Astrocyte of the spinal cord (primary cell): ENCODE measurements at places on chromosomes 4 and X.

DNA sequence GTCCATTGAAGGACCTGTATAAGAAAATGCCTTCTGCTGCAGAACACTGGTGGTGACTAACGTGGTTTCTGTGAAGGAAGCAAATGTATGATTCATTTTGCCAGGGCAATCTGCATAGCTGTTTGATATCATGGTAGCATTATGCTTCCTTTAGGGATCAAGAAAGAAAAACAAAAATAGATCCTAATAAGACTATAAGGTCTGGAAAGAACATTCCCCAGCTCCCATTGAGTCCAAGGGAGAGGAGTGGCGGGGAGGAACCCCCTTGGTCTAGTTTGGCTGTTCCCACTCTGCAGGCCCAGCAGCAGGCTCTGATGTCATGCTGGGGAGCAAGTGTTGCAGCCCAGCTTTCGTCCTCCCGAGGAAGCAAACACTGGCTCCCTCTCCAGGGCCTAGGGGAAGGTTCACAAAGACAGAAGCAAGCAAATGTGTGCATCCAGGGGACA is 154.5 kb upstream of the GALNT7 start:
- peak; percentile 89 for DNase-seq

DNA sequence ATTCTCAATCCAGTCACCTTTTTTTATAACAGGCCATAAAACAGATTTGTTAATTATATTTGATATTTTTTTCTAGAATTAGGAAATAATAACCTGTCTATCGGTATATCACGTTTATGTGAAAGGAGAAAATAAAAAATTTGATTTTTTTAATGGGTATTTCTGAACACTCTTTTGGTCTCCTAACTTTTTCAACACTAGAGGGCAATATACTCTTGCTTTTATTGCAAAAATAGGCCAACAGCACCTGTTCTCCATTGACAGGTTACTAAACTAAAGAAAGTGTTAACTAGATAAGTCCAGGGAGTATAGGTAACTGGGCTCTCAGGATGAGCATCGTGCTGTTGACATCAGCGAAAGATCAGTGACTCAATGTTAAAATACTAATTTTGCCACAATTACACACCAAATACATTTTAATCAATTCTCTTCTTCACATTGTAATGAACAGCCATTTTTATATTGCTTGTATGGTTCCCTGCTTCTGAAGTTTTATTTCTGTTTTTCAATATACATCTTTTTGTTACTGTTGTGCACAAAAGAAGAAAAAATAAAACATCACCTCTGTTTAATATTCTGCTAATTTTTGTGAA is 22.8 kb downstream of the NDST4 start:
- peak; percentile 22 for DNase-seq

DNA sequence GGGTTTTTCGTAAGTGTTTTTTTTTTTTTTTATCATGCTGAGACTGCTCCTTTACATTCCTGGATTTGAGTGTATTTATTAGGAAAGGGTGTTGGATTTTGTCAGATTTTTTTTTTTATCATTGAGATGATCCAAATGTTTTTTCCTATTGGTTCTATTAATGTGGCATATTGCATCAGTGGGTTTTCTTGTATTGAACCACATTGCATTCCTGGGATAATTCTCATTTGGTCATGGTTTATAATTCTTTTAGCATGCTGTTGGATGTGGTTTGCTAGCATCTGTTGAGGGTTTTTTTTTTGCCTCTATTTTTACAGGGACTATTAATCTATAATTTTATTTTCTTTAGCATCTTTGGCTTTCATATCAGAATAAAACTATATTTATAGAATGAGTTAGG is 28.8 kb downstream of the COL4A5 start:
- DNase-seq: peak; percentile 69

GRCh38 chr4:7275067-7275466 is 82.7 kb downstream of the SORCS2 start:
- no peak for DNase-seq

GRCh38 chr4:183370786-183371185 is 48.6 kb upstream of the CLDN24 start:
- DNase-seq: no peak

DNA sequence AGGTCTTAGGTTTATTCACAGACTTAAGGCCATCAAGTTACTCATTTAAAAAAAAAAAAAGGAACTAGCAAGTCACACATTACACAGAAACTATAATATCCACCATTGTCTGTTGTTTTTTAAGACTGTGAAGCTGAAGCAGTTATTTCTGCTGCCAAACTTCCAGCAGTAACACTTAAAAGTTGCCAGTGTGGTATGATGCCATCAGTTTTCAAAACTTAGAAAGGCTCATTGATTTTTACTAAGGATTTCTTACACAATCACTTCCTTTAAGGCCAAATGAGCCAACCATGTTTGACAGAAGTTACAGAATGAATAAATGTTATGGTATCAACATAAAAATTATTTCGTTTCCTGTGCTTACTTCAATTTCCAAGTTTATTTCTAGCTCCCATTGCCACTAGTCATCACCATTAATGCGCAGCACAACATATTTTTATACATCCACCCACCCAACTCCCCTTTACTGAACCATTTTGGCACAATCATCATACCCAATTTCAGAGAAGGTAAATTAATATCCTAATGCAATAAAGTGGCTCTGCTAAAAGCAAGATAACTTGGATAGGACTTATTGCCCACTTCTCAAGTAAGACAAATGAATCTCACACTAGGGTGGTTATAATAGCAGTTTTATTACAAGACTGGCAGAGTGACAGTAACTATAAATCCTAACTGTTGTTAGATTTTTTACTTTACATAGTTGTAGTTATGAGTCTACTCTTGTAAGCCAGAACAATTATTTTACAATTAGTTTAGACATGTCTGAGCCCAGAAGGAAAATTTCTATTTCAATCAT is 13.1 kb downstream of the PDGFC start:
- DNase-seq: no peak

GRCh38 chrX:65572971-65573370 is 38.4 kb upstream of the LAS1L start:
- no peak for DNase-seq

DNA sequence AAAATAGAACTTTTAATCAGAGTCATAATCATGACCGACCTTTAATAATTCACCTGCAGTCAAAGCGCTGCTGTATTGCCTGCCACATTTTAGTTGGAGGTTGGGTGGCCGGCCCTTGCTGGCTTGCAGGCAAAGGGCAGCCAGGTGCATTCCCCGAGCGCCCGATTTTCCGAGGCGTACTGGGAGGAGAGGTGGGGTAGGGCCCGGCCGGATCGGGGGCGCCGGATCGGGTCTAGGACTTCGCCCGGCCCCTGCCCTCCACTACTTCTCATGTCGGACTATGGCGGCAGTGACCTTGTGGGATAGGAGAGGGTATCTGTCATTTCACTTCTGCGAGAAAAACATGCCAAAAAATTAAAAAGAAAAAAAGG is 2.5 kb upstream of the RS1 start:
- no peak for DNase-seq

GRCh38 chr4:150583287-150584110 is 1.5 kb downstream of the MAB21L2 start:
- peak; percentile 51 for DNase-seq

DNA sequence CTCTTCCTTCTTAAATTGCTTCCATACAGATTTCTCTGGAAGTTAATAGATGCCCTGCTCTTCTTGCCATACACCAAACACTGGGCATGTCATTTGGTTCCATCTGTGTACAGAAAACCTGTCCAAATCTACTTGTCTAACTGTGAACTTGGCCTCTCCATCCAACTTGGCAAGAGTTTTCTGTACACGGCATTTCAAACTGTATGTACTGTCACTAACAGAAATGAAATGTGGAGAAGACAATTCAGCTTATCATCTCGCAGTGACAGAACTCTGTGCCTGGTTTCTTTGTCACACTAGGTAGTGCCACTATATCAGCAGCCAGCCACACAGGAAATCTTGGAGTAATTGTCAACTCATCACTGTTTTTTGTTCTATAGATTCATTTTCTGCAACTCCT is 58.2 kb downstream of the CXXC4 start:
- DNase-seq: no peak

- no peak for DNase-seq
Observed at GRCh38 chr4:24611575-24611974, 27.2 kb upstream of the DHX15 start.
